HCEC 1CT (cell line): ENCODE measurements at places on chromosomes 6 and 20.
A peak's percentile ranks its signal among the peaks of the same experiment; 100 is the strongest.

DNA sequence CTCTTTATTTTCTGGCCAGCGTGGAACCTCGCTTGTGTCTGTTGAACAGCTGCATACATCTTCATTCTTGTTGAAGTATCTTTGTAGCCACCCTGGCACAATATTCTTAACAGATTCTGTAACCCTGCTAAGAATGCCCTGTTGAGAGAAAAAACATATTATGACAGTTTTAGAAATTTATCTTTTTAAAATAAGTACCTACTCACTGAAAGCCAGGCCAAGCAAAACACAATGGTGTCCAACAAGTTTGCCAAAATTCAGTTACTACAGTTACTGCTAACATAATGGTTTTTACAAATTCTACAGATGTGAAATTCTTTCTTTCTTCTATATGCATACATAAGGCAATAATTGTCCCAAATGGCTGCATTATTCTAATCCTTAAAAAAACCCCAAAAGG, 18.2 kb downstream of the NUP153 start:
- no peak for DNase-seq

GRCh38 chr6:156633291-156633690, 143.9 kb upstream of the ARID1B start:
- no peak for DNase-seq

DNA sequence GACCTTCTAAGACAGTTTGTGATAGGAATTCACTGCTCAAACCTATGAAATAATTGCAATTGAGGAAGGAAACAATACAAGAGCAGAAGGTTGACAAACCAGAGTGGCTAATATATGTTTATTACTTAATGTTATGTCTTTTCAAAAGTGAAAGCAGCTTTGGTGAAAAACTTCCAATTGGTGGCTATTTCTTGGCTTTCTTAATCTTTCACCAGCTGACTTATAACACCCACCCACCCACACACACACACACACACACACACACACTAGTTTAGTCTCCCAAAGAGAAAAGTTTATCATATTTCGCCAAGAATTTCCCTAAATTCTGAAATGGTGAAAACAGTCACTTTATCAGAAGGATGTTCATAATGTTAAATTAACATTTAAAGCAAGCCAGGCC, 583.5 kb downstream of the EYS start:
- DNase-seq: no peak

GRCh38 chr20:53934421-53935343, 135.7 kb downstream of the BCAS1 start:
- DNase-seq: peak; percentile 90

GRCh38 chr6:70797625-70798024, 129.9 kb downstream of the SMAP1 start:
- no peak for DNase-seq

DNA sequence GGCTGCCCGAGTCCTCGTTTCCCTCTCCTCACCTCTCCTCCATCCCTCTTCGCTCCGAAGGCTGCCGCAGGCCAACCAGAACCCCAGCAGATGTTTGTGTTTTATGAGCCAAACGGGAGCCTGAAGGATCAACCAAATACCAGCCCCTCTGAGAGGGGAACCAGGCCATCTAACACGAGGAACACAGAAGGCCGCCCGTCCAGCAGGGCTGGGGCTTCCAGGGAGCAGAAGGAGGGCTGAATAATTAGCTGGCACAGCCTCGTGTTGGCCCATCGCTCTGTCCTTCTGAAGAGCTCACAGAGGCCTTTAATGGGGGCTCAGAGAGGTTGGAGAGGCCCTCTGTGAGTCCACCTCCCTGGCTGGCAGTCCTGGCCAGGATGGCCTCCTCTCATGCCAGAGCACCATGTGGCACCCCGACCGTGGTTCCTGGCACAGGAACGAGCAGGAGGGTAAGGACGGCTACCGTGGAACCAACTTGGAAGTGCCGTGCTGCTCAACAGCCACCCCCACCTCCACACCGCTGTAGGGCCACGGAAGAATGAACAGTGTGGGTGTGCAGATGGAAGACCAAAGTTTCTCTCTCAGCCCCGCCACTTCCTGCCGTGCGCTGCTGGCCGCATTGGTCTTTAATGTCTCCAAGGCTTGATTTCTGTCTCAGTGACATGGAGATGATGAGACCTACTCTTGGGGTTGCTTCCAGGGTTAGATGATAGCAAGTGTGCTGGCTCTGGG, 155.2 kb downstream of the SCML4 start:
- no peak for DNase-seq

- DNase-seq: no peak
Measured at GRCh38 chr6:125498606-125499005, 196.8 kb upstream of the HDDC2 start.

DNA sequence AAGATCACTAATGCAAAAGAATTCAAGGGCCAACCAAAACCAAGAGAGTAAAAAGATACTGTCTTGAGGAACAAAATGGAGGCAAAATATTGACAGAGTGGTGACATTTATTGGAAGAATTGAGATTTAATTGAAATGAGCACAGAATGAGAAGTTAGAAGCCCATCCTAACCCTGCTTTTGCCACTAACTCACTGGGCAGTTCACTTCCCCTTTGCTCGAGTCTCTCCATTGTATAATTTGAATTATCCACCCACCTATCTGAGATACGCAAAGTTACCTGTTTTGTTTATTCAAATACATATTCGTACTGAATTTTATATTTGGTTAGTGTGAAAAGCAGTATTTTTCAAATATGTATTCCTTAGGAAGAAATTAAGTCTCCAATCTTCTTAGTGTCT, 204.5 kb upstream of the PRDM1 start:
- no peak for DNase-seq

GRCh38 chr6:43680308-43681200, 7.0 kb downstream of the MRPS18A start:
- DNase-seq: no peak

DNA sequence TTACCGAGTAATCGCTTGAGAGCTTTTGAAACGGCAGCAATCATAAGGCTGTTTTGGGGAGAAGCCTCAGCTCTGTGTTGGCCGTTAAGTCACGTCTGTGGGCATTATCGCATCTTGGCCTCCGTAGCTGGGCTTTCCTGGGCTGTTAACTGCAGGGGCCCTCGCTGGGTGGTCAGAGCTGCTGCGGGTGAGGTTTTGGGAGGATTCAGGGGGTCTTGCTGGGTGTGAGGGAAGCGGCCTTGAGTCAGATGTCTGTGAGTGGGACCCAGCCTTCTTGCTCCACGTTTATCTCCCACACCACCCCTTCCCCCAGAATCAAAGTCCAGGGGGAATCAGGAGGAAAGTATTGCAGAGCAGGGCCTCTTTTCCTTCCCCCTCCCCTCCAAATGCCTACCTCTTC, 3.2 kb upstream of the APCDD1L start:
- DNase-seq: no peak

DNA sequence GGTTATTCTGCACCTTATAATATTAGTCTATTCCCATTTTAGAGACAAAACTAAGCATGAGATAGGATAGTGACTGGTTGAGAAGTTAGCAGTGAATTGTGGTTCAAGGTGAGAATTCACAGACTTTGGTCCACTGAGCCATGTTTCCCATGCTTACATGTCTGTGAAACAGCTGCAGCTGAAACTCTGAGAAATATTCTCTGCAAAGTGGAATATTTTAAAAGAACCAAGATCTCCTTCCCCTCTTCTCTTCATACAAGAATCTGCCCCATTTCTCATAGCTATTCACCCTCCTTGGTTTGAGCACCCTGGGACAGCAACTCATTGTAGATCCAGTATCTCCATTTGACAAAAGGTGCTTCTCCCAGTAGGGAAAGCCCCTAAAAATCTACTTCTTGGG, 70.2 kb upstream of the TMEM170B start:
- DNase-seq: no peak

- DNase-seq: no peak
Measured at GRCh38 chr20:6732001-6732447, 35.5 kb upstream of the BMP2 start.

GRCh38 chr6:137915790-137916189, 48.7 kb downstream of the TNFAIP3 start:
- DNase-seq: no peak

GRCh38 chr6:125816828-125817280, 26.1 kb downstream of the NCOA7 start:
- DNase-seq: peak; percentile 22
